ENCODE measurements at places on chromosomes 13 and 19. TPM values are rescaled to one million over a fixed set of nuclear protein-coding genes. Genes with fewer than 3 reads are reported as not detected.
A peak's percentile ranks its signal among the peaks of the same experiment; 100 is the strongest.

HTR2A gene
- total RNA-seq = not detected

GRK1 gene
- total RNA-seq = not detected

DCT gene
- total RNA-seq = 0.44 TPM

UBA52 gene
- total RNA-seq = 1,556 TPM

ZNF625 gene
- 2.7 TPM for total RNA-seq

- DNase-seq = no peak
These were observed 994.2 kb downstream of the UQCRFS1 start for GRCh38 chr19:28218728-28219127.

DNA sequence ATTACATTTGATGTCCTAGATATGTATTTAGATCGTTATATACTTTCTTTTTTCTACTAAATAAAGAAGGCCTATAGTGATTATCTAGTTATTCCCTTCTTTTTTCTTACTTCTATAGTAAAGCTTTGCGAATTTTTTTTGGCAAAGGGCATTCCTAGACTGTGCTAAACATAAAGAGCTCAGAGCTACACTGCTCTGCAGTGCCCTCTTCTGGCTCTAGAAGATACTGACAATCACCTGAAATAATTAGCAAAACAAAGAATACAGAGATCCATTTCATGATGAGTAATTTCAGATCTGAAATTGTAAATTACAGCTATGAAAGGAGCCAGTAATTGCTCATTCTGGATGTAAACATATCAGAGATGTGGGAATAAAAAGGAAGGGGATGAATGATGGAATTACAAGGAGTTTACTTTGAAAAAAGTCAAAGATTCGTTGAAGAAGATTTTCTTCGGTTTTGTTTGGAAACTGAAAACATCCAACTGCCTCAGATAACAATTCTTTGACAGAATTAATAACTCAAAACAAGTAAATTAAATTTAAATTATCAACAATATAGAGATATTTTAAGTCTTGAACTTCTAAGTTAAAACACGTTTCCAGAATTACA, 288.5 kb downstream of the NALCN start:
- DNase-seq = peak; percentile 11

DNA sequence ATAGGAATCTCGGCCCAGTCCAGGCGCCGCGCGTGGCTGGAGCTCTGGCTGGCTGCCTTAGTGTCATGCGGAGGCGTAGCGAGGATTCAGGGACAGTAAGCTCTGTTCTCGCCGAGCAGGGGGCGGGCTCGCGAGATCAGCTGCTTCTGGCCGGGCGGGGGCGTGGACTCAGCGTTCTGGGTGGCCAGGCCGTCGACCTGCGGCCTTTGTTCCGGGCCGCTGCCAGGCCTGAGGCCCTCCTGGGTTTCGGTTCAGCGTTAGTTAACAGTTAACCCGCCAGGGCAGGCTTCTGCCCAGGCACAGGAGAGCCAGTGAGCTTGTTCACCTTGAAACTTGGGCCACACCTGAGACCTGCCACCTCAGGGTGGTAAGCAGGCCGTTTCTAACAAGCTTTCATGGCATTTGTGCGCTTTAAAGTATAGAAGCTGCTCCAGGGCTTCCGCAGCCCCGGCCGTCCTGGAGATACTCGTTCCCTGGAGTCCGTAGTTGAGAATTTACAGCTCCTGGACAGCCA, 332.2 kb upstream of the SGCG start:
- no peak for DNase-seq

- DNase-seq = no peak
These were observed 359.8 kb upstream of the HTR2A start for GRCh38 chr13:47256618-47257017.

- DNase-seq = no peak
These were observed 3.4 kb downstream of the TMEM59L start for GRCh38 chr19:18616023-18616422.

DNA sequence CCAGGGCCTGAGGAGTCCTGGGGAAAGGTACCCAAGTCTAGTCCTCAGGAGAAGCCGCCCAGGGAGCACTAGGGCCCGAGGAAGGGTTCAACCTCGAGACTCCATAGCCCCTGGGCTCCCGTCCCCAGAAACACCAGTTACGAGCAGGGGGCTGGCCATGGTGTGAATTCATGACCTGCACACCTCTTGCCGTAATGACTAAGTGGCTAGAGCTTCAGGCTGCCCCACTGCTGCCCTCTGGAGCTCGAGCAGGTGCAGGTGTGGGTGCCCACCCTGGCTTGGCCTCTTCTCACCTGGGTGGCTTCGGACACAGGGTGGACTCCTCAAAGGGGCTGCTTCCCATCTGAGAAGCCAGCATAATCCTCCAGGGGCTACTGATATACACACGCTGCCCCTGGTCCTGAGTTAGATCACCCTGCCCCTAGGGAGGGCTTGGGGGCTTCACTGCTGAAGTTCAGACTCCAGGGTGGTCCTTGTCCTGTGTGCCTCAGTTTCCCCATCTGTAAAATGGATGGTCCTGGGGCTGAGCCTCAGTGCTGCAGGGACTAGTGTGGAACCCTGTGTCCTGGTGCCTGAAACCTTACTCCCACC, 13.6 kb downstream of the SPC24 start:
- DNase-seq = no peak

- no peak for DNase-seq
These were observed 19.6 kb upstream of the EPHX3 start for GRCh38 chr19:15251749-15252397.

DNA sequence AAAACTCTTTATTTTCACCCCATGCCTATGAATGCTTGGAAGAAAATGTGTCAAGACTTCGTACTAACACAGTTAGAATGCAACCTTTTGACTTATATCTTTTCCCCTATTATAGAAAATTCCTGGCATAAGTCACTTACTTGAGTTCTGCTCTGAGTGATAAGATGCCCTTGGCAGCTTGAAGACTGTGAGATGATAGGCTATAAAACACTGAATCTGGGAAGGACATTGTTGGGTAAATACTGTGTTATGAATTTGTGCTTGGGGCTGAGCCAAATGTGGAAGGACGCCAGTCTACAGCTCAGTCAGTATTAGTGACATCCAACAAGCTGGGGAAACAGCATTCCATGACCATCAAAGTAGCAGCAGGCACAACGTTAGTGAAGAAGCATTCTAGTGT, 368.0 kb upstream of the SGCG start:
- DNase-seq = no peak

DNA sequence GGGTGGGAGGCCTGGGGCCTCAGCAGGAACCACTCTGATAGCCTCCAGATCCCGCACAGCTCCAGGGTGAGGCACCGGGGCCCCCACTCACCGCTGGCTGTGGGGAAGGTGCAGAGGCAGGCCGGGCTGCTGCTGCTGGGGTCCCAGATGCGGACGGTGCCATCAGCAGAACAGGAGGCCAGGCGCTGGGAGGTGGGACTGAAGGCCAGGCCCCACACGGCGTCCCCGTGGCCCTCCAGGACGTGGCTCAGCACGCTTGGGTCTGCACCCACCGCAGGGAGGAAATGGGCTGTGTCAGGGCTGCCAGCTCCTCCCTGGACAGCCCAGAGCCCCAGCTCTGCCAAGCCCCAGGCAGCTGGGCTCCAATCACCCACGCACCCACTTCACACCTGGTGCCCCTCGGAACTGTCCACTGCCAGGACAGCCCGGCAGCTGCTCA, 6.1 kb upstream of the PRKD2 start:
- DNase-seq = no peak

- no peak for DNase-seq
These were observed 80.9 kb downstream of the FLT1 start for GRCh38 chr13:28413999-28414398.

DNA sequence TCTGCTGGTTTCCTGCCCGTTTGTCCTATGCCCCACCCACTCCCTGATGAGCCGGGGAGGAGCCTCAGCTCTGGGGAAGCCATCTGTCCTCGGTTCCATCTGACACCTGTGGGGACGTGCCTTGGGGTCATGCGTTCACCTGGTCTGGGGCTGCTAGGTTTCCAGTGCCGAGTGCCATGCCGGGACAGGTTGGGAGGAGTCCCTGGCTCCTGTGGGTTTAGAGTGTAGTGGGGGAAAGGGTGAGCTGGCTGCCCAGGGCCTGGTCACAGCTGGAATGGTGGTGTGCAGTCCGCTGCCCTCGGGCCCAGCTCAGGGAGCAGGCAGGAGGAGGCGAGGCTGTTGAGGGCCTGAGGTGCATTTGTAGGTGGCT, 2.5 kb downstream of the KDM4B start:
- DNase-seq = no peak

DNA sequence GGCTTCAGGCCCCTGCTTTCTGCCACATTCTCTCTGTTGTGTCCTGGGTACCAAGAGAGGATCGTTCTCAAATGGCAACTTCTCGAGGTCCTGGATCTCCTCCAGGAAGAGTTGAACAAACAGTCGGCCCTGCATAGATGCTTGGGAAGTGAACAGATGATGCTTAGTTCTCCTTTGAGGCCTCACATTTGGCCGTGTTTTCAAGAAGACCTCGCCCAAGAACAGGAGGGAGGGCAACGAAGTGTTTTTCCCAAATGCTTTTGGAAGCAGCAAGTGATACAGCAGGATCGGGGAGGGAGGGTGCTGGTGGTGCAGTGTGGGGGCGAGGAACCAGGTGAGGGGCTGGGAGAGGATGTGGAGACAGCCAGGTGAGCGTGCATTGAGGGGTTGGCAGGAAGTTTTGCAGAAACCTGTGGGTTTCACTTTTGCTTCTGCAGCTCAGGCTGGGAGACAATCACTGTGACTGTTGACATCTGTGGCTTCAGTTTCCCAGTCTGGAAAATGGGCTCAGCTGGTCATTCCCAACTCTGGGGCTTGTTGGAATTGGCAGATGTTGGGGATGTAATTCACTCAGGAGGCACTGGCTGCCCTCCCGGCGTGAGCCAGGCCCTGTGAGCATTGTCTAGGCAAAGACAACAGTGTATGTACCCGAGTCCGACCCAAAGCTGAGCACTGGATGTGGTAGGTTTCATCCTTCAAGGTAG, 21.6 kb downstream of the MAST3 start:
- DNase-seq = peak; percentile 70

GRCh38 chr13:109145631-109146030, 516.2 kb downstream of the MYO16 start:
- DNase-seq = peak; percentile 13

- no peak for DNase-seq
These were observed 465.6 kb downstream of the ITGBL1 start for GRCh38 chr13:101917833-101918661.

DNA sequence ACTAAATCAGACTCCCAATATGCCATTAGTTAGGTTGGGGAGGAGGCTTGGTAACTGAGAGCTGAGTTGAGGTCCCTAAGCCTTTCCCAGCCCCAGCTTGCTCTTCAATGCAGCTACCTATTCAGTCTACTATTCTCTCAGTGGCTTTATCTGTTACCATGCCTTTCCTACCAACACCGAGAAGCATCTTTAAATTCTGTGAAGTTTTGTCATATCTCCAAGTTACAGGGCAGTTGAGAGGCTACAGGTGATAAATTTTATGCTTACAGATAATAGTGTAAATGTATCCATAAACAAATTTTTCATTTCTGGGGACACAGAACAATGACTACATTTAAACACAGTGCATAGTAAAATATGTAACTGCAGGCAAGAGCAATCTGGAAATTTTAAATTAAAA, 110.6 kb downstream of the ELF1 start:
- no peak for DNase-seq

- DNase-seq = no peak
These were observed 180.1 kb downstream of the POSTN start for GRCh38 chr13:37418490-37418889.

GRCh38 chr19:57706346-57706745, 2.7 kb downstream of the ZNF154 start:
- no peak for DNase-seq

DNA sequence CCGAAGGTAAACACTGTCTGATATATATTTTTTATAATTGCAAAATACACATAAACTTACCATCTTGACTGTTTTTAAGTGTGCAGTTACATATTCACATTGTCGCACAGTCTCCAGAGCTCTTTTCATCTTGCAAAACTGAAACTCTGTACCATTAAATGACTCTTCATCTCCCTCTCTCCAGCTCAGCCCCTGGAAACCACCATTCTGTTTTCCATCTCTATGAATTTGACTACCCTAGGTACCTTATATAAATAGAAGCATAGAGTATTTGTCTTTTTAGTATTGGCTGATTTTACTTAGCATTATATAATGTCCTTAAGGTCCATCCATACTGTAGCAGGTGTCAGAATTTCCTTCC, 45.8 kb downstream of the LRCH1 start:
- no peak for DNase-seq

Data from CD4-positive, CD25-positive, alpha-beta regulatory T cell (primary cell).